Pons (tissue), 1 donor: ENCODE measurements at places on chromosomes 12 and 14.

GRCh38 chr12:117148642-117149041, 41.6 kb downstream of the FBXO21 start:
- DNase-seq: no peak

- no peak for DNase-seq
Observed at GRCh38 chr12:106093246-106093645, 45.5 kb downstream of the NUAK1 start.

DNA sequence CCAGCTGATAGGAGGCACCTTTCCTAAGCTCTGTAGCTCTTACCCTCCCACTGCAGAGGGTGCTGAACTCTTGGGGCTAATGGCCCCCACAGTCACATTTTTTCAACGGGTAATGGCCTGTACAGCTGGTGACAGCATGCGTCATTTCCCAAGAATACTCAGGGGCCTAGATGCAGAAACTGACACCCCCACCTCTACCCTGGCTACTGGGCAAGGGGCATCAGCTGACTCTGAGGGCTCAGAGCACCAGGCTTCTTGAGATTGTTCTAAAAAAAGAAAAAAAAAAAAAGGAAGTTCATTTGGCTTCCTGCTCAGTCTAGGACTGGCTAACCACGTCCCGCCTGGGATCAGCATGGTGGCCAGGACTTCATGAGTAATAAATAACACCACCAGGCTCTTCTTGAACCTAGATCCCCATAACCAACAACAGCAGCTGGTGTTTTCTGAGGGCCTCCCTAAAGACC, 35.2 kb downstream of the ZFP36L1 start:
- peak; percentile 84 for DNase-seq

DNA sequence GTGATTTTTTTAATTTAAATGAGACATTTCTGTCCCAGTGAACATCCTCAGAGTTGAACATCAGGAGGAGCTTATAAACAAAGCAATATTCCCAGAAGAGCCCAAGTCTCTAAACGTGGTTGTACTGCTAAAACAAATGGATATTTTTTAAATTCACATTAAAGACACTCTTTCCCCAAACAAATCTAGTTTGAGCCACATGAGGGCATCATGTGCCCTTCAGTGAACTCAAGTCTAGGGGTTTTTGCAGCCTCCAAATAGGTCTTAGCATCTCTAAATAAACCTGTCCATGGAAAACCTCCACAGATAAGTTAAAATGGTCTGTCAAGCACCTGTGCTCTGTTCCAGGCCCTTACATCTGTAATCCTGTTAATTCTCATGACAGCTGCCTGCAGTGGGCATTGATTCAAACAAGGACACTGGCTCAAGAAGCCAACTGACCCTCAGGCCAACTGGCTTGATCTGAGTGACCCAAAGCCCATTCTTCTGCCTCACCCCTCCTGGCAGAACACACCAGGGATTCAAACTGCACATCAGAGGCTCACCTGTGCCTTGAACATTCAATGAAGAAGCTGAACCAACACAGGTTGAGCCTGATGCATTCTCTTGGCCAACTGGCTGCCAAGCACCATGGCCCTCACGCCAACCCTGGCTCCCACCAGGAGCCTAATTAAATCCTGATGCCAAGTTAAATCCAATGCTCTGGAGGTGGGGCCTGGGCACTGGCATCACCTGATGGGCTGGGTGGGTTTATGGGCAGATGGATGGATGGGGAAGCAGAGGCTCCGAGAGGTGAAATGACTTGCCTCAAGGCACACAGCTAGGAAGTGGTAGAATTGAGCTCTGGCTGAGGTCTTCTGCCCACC, 8.6 kb downstream of the ISCU start:
- peak; percentile 64 for DNase-seq

DNA sequence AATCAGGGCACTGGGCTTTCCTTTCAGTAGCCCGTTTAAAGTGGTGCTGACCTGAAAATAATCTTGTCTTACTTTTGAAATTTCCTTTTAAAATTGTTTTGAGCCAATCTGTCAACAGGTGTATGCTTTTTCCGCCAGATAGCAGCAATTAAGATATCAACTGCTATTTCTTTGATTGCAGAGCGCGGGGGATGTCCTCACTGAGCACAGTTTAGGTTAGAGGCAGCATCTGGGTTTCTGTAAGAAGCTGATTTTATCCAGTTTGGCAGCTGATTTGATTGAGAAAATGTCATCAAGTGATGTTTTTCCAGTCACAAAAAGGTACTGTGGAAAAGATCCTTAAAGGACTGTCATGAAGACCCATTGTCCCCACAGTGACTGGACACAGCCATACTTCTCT, 371.8 kb downstream of the ADAMTS20 start:
- DNase-seq: no peak

- DNase-seq: peak; percentile 90
Observed at GRCh38 chr12:26360062-26360461, 164.7 kb downstream of the SSPN start.

GRCh38 chr14:71773898-71774481, 158.2 kb upstream of the RGS6 start:
- DNase-seq: no peak

GRCh38 chr12:102509123-102509626, 28.8 kb upstream of the IGF1 start:
- no peak for DNase-seq

- DNase-seq: no peak
Observed at GRCh38 chr12:57243521-57244311, 7.3 kb downstream of the STAC3 start.

DNA sequence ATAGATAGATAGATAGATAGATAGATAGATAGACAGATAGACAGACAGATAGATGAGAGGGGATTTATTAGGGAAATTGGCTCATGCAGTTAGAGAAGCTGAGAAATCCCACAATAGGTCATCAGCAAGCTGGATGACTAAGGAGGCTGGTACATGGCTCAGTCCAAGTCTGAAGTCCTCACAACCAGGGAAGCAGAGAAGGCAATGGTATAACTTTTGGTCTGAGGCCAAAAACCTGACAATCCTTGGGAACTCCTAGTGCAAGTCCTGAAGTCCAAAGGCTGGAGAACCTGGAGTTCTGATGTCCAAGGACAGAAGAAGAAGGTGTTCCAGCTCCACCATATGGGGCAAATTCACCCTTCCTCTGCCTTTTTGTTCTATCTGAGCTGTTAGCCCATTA, 517.6 kb upstream of the ATP2B1 start:
- no peak for DNase-seq

GRCh38 chr12:104686196-104686595, 229.4 kb downstream of the CHST11 start:
- DNase-seq: no peak

GRCh38 chr14:104268725-104269436, 130.5 kb downstream of the KIF26A start:
- no peak for DNase-seq

- DNase-seq: no peak
Observed at GRCh38 chr14:65179918-65180724, 77.8 kb upstream of the MAX start.

DNA sequence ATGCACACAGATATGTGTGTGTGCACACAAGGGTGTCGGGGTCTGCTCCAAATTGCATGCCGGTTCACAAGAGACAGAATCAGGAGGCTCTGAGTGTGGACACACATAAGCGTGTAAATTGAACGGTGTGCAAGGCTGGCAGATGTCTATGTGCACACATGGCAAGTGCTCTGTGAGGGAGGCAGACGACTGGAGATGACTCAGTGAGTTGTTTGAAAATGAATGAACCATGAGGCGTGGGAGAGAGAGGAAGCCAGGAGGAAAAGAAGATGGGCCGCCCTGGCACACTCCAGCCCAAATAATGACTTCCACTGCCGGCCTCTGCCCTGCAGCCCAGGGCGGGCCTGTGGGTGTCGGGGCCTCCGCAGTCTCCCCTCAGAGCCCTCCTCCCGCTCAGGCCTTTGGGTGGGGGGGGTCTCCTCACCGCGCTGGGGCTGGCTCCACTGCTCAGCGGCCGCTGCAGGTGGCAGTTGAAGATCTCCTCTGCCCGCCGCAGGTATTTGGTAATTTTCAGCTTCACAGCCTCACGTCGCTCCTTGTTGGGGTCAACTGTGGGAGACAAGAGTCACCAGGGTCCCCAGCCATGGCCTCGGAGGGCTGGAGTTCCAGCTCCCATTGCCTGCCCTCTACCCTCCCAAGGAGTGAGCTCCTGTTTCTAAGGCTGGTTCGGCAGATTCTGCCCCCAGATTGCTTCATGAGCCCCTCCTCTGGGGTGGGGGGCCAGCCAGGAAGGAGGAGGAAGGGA, 3.5 kb downstream of the RPS6KL1 start:
- DNase-seq: no peak

DNA sequence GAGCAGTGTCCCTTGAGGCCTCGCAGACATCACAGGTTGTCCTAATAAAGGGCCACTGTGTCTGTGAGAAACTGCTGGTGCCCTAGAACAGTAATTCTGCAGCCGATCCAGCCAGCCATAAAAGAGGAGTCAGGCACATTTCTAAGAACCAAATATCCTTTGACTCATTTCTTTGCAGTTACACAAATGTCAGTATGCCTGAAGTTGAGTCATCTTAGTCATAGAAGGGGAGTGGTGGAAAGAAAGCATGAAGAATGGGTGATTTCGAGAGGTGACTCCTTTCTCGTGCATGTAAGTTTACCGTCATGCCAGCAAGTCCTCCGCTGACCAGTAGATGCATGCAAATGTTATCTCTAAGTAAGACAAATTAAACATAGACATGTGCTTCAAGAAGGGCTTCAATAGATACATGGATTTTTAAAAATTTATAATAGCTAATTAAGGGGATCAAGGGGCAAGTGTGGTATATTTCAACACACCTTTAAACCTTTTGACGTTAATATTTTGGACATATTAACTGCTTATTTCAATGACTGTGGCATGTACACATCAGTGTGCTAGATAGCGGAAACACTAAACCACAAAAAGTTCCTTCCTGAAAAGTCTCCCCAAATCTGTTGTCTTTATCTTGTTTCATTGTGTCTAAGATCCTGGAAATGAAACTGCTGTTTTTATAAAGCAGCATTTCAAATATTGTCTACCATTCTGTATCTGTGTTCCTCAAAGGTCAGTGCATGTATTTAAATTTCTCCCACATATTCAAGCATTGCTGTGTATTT, 497.4 kb downstream of the NPAS3 start:
- no peak for DNase-seq

DNA sequence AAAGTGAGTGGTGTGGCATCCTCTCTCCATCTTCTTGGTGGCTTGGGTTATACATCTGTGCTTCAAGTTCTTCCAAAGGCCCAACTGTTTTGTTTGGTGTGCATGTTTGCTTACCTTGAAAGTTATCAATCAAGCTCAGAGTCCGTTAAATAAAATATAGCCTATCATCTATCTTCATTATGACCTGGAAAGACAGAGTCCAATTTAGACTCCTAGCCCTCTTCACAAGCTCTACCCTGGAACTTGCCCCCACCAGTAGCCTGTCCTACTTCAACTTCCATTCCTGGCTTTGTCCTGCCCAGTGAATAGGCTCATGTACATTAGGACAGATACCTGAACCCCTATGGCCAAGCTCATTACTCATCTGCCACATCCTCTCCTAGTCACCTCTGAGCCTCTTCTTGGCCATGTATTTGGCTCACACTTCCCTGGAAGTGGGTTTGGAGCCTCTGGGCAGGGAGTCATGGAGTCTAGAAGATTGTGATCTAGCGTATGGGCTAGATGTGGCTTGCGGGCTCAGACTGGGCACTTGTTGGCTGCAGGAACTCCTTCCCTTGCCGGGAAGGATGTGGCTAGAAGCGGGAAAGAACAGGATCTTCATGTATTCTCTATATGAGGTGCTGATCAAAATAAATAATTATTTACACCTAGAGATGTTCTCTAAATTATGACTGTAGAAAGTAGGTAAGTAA, 6.4 kb upstream of the SSTR1 start:
- DNase-seq: no peak

- DNase-seq: no peak
Observed at GRCh38 chr14:42980419-42980818, 1373.7 kb downstream of the LRFN5 start.

- peak; percentile 19 for DNase-seq
Observed at GRCh38 chr12:20368651-20369304, 441 bp downstream of the PDE3A start.

DNA sequence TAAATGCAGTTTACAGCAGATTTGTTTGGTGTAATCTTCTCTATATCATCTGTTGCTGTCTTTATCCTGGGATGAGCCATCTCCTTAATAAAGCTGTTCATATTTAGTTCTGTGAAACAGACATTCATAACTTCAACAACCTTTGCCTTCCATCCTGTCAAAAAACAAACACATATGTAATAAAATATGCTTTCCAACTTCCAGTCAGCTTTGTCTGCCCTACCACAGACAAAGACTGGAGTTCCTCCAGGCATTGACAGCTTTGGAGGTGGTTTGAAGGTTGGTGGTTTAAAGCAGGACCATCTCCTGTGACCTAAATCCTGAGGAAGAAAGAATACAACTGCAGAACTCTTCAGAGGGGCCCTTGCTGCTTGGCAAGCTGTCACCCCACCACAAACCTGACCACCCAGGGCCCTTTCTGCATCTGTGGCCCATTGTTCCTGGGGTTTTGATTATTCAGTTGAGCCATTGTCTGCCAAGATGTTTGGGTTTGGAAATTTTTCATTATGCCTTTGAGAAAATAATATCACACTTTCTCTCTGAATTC, 28.2 kb upstream of the PTGR2 start:
- DNase-seq: no peak

- no peak for DNase-seq
Observed at GRCh38 chr12:63862969-63863230, 18.4 kb downstream of the SRGAP1 start.

- no peak for DNase-seq
Observed at GRCh38 chr14:60327447-60328331, 78.7 kb downstream of the PPM1A start.
